ENCODE measurements at places on chromosomes 11 and 22.

- DNase-seq = no peak
These were observed 18.6 kb downstream of the TREH start for GRCh38 chr11:118660681-118661424.

DNA sequence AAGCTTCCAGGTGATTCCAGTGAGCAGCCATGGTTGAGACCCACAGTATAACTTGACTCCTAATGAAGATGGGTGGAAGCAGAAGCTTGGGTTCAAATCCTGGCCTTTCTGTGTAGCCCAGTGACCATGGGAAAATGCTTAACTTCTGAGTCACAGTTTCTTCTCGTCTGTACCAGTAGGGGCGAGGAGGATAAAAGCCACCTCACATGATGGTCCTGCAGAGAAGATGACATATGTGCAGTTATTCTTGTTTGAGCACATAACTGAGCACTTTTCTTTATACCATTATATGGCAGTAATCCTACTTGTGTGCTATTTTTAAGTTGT is 4.9 kb downstream of the TMEM109 start:
- no peak for DNase-seq

GRCh38 chr11:112514011-112514740 is 253.5 kb upstream of the PLET1 start:
- DNase-seq = no peak

DNA sequence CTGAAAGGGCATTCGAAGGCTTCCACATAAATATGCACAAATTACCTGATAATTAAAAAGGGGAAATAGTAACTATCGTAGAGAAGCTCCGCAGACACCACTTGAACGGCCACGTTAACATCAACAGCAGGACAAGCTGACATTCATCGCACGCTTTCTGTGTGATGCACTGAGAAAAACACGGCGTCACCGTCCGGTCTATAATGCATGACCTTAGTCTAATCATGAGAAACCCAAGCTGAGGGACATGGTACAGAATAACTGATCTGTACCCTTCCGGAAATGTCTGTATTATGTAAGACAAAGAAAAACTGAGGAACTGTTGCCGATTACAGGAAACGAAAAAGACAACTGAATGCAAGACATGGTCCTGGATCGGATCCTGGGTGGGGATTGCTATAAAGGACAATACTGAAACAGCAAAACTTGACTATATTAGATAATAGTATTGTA is 678 bp upstream of the RANGAP1 start:
- DNase-seq = no peak

- no peak for DNase-seq
These were observed 3.1 kb downstream of the OR56A1 start for GRCh38 chr11:6027501-6027900.

- DNase-seq = peak; percentile 33
These were observed 1.9 kb downstream of the LRP4 start for GRCh38 chr11:46916286-46917108.

DNA sequence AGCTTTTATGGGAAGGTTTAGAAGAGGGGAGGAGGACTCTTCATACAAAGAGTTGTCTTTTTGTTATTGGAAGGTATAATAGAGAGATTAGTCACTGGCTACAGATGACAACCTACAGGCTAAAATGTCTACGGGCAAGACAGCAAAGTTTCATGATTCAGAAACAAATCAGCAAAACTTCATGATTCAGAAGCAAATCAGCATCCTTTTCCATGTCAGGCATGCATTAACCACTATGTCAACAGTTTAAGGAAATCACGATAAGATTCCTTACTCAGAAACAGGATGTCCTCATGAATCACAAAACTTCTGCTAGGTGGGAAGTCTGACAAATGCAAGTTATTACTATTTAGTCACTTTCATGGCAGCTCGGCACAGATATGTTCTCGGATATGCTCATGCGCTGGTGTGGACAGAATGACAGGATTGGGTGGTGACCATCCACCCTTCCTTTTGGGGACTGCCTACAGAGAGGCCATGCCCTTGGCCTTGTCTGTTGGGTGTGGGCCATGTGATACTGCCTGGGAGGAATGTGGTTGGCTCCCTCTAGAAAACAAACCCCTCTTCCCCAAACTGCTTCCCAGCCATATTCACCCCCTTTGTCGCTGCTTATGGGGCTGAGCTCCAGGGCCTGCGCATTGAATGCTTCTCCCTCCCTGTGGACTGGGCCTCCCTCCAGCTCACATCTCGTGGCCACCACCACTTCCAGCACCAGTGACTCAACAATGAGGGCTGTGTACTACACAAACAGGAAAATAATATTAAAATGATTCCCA is 10.1 kb downstream of the C11orf91 start:
- peak; percentile 99 for DNase-seq

DNA sequence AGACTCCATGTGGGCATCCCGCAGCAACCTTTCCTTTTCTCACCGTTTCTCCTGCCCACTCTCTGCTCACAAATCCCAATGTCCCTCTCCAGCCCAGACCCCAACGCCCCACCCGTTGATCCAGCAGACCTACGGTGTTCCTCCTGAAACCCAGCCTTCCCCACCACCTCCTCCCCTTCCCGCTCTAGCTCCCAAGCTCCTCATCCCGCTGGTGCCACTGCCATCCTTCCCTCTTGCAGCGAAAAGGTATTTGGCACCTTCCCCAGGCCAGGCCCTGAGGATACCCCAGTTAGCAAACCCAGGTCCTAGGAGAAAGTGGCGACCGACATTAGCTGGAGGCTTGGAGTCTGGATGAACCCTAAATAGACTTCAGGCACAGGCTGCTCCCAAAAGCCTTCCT is 84.0 kb upstream of the RTL6 start:
- DNase-seq = no peak

Measured in GM04503 (cell line).